Cortex of kidney (tissue), 1 donor: ENCODE measurements at places on chromosomes 2 and 18.

- DNase-seq = no peak
Measured at GRCh38 chr2:204754898-204755297, 209.6 kb downstream of the PARD3B start.

- no peak for DNase-seq
Measured at GRCh38 chr2:228063558-228063957, 117.9 kb downstream of the SPHKAP start.

DNA sequence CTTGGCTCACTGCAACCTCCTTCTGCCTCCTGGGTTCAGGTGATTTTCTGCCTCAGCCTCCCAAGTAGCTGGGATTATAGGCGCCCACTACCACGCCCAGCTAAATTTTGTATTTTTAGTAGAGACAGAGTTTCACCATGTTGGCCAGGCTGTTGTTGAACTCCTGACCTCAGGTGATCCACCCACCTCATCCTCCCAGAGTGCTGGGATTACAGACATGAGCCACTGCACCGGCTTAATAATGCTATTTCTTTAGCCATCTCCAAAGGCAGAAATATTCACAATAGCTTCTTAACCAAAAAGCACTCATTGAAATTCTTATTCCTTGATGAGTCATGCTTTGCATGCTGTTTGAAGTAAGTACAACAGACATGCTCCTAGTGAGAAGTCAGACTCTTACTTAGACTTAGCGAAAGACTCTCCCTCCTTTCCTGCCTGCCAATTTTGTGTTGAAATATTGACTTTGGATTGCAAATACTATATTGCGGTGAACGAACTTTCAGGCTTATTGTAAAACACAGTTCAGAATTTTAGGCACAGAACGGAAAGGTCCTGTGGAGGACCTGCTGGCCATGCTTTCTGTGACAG lies 4.4 kb downstream of the ACTR3 start:
- no peak for DNase-seq

DNA sequence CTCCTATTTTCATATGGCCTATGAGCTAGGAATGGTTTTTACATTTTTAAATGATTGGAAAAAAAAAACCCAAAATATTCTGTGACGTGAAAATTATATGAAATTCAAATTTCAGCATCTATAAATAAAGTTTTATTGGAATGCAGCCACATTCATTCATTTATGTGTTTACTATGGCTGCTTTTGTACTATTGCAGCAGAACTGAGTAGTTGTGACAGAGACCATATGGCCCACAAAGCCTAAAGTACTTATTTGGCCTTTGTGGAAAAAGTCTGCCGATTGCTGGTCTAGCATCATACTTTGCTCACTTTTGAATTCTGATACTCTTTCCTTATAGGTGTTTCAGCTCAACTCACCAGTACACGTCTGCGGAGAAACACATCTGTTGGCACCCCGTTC lies 39.0 kb downstream of the MYO3B start:
- no peak for DNase-seq

DNA sequence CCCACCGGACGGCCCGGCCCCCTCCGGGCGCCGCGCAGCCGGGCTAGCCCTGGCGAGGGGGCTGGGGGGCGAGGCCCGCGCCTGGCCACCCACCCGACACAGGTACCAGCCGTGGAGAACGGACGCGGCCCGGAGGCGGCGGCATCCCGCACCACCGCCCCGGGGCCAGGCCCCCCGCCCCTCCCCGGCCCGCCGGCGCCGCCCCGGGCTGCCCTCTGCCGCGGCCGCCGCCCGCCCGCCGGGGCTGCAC lies 405 bp downstream of the SOS1 start:
- no peak for DNase-seq

DNA sequence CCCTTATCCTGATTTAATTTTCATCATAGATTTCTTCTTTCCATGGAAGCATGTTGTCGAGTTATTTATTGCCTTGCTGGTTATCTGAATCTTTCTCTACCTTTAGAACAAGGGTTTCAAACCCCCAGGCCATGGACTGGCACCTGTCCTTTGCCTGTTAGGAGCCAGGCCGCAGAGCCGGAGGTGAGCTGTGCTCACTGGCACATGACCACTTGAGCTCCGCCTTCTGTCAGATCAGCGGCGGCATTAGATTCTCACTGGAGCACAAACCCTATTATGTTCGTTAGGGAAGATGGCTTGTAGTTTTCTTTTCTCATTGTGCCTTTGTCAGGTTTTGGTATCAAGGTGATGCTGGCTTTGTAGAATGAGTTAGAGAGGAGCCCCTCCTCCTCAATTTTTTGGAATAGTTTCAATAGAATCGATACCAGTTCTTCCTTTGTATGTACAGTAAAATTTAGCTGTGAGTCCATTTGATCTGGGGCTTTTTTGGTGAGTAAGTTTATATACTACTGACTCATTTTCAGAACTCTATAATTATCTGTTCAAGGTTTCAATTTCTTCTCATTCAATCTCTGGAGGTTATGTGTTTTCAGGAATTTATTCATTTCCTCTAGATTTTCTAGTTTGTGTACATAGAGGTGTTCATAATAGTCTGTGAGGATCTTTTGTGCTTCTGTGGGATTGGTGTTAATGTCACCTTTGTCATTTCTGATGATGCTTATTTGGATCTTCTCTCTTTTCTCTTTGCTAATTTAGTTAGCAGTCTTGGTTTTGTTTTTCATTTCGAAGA lies 668.0 kb upstream of the FAM98A start:
- DNase-seq = no peak

DNA sequence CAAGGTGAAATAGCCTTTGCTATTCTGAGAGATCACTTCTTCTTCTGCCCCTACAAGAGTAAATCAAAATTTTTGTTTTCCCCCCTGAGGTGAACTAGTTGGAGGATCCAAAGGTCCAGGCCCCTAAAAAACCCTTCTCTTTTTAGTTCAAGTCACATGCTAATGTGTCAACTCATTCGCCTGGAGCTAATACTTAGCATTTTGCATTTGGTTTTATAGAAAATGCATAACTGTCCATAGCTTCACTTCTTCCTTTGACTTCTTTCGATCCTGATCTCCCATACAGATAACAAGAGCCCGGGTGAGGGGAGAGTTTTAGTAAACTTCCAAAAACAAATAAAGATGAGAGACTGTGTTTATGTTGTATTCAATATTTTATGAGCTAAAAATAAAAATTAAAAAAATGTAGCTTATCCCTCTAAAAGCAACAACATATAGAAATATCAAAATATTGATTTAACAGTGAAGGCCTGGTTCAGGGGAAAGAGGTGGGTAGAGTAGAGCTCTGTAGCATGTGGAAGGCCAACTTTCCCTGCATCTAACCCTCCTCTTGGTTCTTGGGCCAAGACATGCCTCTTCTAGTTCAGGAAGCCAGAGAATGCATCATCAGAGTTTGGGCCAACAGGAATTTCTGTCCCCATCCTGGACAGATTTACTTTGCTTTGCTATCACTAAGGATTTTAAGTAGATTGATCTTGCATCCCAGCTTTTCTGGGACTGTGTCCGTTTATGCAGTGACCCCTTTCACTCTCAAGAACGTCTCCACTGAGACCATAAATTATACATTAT lies 333.8 kb downstream of the ALK start:
- DNase-seq = no peak

- DNase-seq = no peak
Measured at GRCh38 chr2:138294451-138294850, 207.1 kb upstream of the SPOPL start.

- DNase-seq = no peak
Measured at GRCh38 chr2:235766278-235766677, 272.4 kb downstream of the AGAP1 start.

GRCh38 chr2:182248362-182248761 lies 178.5 kb downstream of the PDE1A start:
- DNase-seq = no peak

- no peak for DNase-seq
Measured at GRCh38 chr2:207446653-207447052, 83.1 kb upstream of the CREB1 start.

- DNase-seq = no peak
Measured at GRCh38 chr2:42170619-42171395, 1.7 kb downstream of the EML4 start.

GRCh38 chr2:120576509-120577474 lies 158.9 kb upstream of the GLI2 start:
- DNase-seq = no peak

- DNase-seq = no peak
Measured at GRCh38 chr2:69210385-69210784, 176.6 kb downstream of the GFPT1 start.

DNA sequence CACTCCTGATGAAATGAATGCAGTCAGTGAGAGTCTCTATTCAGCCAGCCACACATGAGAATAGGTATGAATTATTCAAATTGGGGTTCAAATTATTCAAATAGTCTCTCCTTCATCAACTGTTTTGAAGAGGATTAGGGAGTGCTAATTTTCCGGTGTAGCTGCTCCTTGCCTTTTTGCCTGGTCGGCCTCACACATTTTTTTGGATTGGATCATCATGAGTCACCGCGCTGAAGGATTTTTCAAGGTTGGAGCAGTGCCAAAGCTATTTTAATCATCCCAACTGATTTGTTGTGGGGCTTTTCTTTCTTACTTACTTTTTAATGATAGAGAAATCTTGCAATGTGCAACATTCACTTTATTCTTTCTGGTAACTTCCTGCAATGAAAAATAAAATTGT lies 2.4 kb upstream of the DTNA start:
- no peak for DNase-seq

- no peak for DNase-seq
Measured at GRCh38 chr2:25692143-25692542, 18.8 kb upstream of the DTNB start.

- DNase-seq = no peak
Measured at GRCh38 chr2:47388888-47389287, 14.1 kb upstream of the MSH2 start.

- no peak for DNase-seq
Measured at GRCh38 chr2:54085069-54085468, 30.3 kb upstream of the ACYP2 start.

- DNase-seq = no peak
Measured at GRCh38 chr18:12026562-12026961, 45.3 kb downstream of the IMPA2 start.

- DNase-seq = no peak
Measured at GRCh38 chr18:4765401-4765800, 310.3 kb upstream of the DLGAP1 start.
